ENCODE measurements at places on chromosomes 4 and X.

DNA sequence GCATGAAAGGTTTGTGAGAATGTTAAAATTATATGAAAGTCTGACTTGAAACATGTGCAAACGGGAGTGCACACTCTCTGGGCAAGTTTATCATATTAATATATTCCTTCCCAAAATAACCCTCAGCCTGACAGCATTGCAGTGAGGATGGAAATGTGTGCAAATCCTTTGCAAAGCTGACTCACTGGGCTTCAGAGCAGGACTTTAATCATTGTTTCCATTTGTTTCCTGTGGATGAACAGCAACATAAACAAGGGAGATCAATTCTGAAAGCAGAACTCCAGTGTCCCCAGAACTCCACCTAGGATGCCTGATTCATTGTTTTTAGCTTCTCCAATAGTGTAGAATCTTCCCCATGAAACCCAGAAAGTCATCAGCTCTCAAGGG, 32.9 kb downstream of the SLC2A9 start:
- DNase-seq, result no peak

- DNase-seq, result no peak
Measured at GRCh38 chr4:34202154-34202553, 2042.2 kb downstream of the ARAP2 start.

- no peak for DNase-seq
Measured at GRCh38 chr4:10816571-10816970, 132.0 kb upstream of the CLNK start.

- DNase-seq, result no peak
Measured at GRCh38 chr4:31715302-31715701, 995.1 kb downstream of the PCDH7 start.

DNA sequence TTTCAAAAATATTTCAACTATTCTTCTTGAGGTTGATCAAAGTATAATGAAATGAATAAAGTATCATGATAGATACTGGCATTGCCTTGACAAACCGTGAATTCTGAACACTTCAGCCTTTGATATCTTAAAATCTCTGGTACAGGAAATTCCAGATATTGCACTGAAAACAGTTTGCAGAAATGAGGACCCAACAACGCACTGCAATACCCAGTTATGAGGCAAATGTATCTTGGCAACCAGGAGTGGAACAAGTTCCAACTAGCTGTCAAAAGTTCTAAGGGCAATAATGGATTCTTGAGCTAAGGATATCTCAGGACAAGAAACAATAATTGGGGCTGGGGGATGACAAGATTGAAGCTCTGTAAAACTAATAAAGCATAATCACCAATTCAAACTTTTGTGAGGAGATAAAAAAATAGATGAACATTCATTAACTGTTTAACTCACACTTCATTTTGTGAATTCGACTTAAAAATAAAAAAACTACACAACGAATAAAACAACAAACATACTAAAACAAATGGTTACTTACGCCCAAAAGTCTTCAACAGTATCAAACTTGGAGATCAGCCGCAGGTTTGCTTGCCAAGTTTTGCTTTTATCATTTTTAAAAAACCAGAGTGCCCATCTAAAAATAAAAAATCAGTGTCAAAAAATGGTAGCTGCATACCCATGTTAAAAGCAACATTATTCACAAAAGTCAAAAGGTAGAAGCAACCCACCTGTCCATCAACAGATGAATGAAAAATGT, 38.1 kb downstream of the EIF4E start:
- DNase-seq, result no peak

DNA sequence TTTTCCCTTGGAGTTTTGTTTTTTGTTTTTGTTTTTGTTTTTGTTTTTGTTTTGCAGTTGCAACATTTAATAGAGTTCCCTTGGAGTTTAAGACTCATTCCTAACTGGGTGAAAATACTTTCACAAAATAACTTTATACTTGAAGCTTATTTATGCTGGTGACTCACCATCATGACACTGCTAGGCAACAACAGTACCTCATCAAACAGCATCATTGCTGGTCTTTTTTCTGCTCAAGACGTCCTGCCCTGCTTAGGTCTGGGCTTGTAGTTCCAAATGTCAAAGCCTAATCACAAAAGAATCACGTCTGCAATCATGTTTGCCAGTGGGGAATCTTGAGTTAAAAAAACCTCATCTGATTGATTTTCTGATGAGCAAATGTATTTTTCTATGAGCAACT, 105.7 kb upstream of the PRPS2 start:
- no peak for DNase-seq

GRCh38 chr4:183533698-183534097, 28.8 kb downstream of the ING2 start:
- DNase-seq, result peak; percentile 42

GRCh38 chr4:17558941-17559708, 17.9 kb upstream of the LAP3 start:
- DNase-seq, result no peak

DNA sequence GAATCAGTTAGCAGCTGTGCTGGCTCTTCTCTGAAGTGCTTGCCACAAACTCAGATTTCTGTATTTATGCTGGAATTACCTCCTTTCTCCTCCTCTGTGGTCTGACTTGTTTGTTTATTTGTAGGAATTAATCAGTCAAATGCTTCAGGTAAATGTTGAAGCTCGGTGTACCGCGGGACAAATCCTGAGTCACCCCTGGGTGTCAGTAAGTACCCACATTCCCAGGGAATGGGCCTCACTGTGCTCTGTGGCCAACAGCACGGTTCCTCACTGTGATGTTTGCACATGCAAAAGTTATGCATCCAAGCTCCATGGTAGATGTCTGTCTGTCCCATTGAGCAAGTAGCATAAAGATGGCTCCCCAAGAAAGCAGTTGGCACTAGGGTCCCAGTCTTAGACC, 169.9 kb downstream of the DCLK2 start:
- no peak for DNase-seq

DNA sequence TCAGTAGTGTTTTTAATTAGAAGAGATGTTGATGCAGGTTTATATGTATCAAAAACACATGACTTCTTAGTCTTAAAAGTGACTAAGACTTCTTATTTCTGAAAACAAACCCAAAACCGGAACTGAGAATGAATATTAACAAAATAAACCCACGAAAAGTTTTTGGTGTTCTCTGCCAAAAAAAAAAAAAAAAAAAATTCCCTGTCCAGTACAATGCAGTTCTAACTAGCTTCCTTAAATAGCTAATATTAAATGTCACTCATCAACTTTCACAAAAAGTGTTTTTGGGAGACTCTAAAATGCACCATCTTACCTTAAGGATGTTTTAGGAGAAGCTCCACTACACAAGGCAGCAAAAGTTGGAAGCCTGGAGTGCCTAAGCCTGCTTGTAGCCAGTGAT, 2.0 kb downstream of the ANKRD37 start:
- no peak for DNase-seq

- DNase-seq, result no peak
Measured at GRCh38 chr4:140858897-140859296, 102.7 kb upstream of the TBC1D9 start.

GRCh38 chr4:147491086-147491485, 10.2 kb downstream of the EDNRA start:
- DNase-seq, result no peak

- DNase-seq, result no peak
Measured at GRCh38 chr4:174578366-174578765, 56.1 kb upstream of the HPGD start.

DNA sequence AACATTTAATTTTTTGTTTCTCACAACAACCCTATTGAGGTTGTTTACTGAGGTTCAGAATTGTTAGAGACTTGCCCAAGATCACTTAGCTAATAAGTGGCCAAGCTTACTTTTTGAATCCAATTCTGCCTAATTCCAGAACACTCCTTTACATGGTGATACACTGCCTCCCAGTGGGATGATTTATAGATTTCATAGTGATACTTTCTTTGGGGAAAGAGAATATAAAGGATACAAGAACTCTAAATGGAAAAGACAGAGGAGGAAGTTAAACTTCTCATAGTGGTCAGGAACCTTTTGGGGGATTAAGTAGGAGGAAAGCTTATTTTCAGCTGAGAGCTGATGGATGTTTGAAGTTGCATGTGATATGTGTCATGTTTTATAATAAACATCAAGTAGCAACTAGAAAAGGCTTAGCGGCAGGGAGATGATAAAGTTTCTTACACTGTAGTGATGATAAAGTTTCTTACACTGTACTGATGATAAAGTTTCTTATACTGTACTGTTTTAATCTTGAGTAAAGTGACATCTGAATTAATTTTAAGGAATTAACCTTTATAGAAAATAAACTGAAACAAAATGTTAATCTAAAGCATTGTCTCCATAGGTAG, 15.3 kb downstream of the STAG2 start:
- no peak for DNase-seq

- DNase-seq, result no peak
Measured at GRCh38 chr4:921830-922331, 10.2 kb downstream of the GAK start.

DNA sequence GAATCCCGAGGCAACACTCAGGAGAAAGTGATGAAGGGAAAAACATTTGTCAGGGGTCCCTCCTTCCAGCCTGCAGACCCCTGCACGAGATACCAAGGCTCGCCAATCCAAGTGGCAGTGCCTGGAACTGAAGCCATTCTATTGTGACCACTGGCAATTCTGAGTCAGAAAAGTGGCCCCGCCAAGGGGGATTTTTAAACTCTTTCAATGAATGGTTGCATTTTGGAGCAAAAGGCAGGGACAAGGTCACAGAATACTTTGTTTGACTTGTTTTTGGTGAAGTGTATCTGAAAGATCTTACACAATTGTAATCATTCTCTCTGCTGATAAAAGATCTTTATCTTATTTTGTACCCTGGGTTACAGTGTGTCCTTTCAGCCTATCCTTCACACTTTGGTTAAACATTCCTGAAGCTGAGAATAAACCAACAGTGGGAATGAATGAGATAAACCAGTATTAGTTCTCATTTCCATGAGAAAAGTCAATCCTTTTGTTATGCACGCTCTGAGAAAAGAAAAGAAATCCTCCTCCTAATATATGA, 115.9 kb upstream of the PDLIM3 start:
- DNase-seq, result no peak

GRCh38 chr4:140144050-140144449, 9.9 kb downstream of the MAML3 start:
- no peak for DNase-seq

DNA sequence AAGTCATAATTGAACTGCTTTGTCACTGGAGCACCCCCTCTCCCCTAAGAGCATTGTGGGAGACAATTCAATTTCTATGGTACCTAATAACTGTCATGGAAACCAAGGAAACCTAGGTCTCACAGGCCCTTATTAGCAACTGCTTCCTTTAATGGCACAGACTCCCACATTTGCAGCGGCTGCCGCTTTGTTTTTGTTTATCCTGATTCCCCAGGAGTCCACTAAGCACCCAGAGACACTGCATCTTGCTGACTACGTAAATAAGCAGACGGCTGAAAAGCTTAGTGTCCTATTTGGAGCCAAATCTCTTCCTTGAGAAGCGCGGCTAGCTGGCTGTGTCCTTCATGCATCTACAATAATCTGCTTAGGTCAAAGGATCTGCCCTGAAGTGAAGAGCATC, 494.4 kb downstream of the TMA16 start:
- peak; percentile 24 for DNase-seq

DNA sequence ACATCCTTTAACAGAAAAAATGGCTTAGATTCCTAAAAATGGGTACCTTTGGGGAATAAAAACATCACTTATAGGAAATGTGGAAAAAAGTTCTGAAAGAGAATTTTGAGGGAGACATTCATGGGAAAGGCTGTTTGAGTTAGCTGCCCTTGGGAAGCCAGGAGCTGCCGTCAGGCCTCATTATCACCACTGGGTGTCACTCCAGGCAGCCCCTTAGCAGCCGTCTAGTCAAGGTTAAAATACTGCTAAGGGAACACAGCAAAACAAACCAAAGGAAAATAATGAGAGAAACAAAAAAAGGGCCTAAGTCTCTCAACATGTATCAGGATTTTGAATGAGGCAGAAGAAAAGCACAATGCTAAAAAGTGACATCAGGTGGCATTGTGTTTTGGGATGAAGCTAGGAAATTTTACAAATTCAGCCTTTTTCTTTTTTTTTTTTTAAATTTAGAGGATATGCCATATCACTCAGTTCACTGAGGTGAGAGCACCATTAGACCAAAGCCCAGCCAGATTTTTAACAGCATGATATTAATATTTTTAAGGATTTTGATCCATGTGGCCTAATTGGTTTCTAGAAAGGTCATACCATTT, 235.3 kb downstream of the GPAT3 start:
- DNase-seq, result peak; percentile 72

DNA sequence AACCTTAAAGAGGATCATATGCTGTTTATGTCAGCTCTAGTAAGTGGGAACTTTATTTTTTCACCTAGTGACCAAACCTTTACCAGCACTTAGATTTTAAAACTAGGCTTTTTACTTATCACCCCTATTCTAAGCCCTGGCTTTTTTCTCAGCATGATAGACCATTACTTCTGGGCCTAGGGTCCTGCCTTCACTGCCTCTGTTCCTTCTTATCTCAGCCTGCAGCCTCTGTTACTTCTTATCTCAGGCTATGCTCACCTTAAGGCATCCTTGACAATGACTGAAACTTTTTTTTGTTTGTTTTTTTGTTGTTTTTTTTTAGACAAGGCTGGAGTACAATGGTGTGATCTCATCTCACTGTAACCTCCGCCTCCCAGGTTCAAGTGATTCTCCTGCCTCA, 59.6 kb downstream of the TMEM154 start:
- DNase-seq, result no peak

DNA sequence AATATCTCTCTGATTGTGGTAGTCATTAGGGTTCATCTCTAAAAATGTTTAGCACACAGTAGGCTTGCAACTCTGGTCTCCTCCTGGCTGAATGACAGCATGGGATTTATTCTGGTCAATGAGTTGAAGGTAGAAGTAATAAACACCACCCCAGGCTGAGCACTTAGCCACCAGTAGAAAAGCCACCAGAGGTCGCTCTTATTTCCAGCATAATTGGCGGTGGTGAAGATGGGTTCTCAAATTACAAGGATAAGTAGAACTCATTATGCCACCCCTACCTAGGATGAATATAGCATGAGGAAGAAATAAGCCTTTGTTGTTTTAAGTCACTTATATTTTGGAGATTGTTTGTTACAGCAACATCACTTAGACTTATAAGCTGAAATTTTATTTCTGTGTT, 302.7 kb downstream of the GPM6A start:
- DNase-seq, result peak; percentile 55

DNA sequence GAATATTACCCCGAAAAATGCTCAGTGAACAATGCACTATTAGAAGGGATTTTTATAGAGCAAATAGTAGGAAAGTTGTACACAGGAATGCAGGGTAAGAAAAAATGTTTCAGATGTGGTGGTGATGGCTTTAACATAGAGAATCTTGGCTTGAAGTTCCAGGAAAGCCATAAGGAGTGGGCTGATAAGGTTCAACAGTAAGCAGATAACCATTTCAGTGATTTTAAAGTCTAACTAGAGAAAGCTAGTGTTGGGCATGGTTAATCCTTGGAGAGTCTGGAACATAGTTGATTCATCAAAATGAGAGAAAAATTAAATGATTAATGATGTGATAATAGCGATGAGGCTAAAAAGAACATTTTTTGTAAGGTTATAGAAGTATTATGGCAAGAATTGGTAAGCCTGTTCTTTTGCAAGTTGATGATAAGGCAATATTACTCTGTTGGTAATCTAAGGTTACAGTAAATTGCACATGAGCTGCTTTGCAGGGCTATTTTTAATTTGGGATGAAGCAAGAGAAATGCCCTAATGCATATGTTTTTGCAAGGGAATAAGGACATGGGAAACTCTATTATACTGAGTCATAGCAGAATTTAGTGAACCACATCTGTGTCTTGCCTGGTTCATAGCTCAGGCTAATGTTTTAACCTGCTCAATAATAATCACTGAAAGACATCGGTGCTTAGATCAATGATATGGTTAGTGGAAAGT, 44.3 kb downstream of the GALNTL6 start:
- no peak for DNase-seq

- no peak for DNase-seq
Measured at GRCh38 chr4:185120631-185120946, 22.5 kb upstream of the SLC25A4 start.

Measured in H9 (cell line).